ENCODE measurements at places on chromosomes 1 and 21.

DNA sequence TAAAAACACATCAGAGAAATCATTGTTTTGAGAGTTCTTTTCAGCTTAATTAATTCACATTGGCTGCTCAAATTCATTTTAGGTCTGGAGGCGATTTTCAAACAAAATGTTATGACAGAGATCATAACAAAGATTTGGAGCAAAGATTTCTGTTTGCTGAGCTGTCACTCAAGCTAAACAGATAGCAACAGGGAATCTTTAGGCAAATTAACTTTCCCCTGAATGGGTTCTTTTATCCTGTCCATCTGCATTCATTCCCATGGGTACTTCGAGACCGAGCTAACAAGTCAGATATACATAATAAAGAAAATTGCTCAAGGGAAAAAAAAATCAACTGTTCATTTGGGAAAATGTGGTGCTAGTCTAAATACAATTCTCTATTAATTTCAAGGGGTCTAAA, 30.2 kb upstream of the CA6 start:
- DNase-seq = no peak

- DNase-seq = no peak
These were observed 92.2 kb downstream of the DYRK1A start for GRCh38 chr21:37458669-37459276.

- no peak for DNase-seq
These were observed 45.2 kb upstream of the ACTL8 start for GRCh38 chr1:17709981-17710380.

- no peak for DNase-seq
These were observed 48.9 kb upstream of the LPGAT1 start for GRCh38 chr1:211879475-211879874.

DNA sequence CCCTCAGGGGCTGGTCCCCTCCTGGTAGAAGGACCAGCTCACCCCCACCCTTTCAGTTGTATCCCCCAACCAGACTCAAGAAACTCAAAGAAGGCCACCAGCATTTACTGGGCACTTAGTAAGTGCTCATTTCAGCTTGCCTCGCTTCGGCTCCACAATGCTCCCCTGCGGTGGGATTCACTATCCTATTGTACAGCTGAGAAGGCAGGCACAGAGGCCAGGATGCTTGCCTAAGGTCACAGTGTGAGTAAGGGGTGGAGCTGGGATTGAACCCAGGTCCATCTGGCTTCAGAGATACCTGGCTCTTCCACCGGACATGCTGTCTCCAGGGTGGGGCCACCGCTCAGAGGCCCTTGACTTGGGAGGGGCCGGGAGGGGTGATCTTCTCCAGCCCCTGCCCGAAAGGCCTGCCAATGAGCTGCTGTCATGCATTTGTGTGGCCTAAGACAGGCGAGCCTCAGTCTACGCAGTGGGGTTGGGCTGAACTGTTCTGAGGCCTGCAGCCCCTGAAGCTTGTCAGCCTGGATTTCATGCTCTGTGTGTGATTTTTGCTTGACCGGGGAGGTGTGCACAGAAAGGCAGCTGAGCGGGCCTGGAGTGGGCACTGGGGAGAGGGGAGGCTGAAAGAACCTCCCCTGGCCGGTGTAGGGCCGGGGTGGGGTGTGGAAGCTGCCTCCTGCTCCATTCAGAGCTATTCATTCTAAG, 48.1 kb downstream of the DMRTB1 start:
- no peak for DNase-seq

DNA sequence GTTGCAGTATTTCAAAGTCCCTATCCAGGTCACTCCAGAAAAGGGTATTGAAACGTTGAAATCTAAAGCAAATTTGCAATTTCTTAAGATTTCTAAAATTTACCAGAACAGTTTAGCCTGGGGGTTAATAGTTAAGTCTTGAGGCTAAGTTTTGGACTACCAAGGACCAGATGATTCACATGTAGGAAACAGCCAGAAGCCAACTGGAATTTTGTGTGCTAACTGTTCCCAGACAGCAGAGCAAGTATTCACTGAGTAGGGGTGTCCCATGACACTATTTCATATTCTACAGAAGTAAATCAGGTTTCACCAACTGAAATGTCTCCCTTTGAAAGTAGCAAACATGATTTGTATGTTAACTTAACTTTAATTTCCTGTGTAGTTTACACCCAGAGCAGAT, 11.5 kb upstream of the C1orf105 start:
- DNase-seq = no peak

GRCh38 chr1:44135886-44136285, 5.5 kb downstream of the KLF18 start:
- DNase-seq = no peak

GRCh38 chr1:22875241-22875640, 97.4 kb downstream of the LACTBL1 start:
- no peak for DNase-seq

- no peak for DNase-seq
These were observed 116.8 kb downstream of the HHAT start for GRCh38 chr1:210445485-210445884.

GRCh38 chr1:24735509-24736375, 9.5 kb upstream of the CLIC4 start:
- DNase-seq = peak; percentile 65

- peak; percentile 15 for DNase-seq
These were observed 29.5 kb upstream of the DMRTA2 start for GRCh38 chr1:50452700-50453099.

DNA sequence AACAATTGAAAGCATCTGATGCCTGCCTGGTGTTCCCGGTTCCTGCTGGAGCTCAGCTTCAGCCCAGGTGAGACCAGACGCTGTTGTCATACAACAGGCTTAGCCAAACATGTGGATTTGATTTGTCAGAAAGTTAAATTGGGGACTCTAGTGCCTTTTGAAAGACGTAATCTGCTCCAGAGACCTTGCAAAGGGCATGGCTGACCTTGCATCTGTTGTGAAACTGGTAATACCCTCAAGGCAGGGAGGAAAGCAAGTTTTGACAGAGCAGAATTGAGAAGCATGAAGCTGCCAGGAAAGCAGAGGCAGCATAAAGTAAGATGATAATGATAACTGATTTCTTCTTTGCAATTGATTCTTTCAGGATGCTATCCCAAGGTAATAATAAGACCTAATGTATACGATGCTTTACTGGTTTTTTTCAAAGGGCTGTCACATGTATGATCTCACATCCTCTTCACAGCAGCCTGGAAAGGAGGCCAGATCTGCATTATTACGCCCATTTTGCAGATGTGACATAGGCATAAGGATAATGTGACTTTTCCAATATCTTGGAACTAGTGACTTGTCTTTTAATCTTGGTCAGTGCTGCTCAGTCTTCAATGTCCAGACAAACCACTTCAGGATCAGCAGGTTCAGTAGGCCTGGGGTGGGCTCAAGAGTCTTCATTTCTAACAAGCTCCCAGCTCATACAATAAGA, 24.7 kb upstream of the CNN3 start:
- DNase-seq = no peak

GRCh38 chr1:194280463-194280862, 1094.0 kb upstream of the B3GALT2 start:
- no peak for DNase-seq

DNA sequence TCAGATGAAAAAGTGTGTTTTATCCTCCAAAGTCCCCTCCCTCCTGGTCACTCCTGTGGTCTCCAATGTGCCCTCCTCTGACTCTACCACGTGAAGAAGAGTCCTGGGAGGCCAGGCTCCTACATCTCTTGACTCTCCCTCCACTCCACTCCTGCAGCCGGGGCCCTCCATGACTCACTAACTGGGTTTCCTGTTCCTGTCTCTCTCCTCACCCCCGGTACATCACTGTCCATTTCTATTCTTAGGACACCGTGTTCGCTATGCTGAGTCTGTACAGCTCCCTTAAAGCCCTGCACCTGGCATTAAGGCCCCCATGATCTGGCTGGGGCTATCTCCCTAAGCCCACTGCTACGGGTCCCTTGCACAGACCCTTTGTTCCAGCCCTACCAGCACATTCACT, 93.4 kb downstream of the BCAR3 start:
- no peak for DNase-seq

DNA sequence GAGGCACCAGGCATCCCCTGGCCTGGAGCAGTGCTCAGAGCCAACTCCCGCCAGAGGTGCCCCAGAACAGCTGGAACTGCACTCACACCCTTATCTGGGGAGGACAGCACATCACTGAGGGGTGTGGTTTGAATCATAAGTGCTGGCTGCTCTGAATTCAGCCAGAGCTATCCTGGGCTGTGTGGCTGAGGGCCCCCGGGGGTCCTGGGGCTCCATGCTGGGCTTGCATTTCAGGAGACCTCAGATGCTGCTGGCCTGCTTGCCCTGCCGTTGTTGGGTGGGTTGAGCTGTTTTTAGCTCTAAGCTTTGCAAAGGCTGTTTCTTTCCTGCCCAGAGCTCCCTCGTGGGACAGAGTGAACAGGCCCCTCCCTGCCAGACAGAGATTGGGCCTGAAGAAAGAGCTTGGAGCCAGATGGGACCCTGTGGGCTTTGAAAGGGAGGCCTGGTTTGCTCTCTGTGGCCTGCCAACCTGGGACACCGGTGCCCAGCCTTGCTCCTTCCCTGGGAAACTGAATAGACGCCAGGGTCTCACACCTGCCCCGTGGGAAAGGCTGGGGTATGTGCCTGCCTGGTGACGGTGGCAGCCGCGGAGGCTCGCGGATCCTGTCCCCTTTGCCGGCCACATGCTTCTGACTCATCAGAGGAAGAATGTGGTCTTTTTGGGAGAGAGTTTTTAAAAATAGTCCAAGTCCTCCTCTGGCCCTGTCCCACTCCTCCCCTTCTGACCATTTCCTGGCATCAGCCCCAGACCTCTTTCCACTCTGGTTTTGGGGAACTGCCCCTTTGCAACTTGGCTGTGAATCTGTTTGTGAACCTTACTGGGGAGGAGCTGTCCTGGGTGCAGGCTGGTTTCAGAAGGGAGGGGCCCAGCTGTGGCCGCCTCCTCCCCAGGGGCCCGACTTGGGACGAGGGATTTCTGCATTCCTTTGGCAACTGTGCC, 30.0 kb downstream of the ARHGEF10L start:
- no peak for DNase-seq

GRCh38 chr21:15562748-15563147, 167.0 kb upstream of the USP25 start:
- no peak for DNase-seq

- DNase-seq = no peak
These were observed 28.7 kb downstream of the RCSD1 start for GRCh38 chr1:167658574-167659328.

DNA sequence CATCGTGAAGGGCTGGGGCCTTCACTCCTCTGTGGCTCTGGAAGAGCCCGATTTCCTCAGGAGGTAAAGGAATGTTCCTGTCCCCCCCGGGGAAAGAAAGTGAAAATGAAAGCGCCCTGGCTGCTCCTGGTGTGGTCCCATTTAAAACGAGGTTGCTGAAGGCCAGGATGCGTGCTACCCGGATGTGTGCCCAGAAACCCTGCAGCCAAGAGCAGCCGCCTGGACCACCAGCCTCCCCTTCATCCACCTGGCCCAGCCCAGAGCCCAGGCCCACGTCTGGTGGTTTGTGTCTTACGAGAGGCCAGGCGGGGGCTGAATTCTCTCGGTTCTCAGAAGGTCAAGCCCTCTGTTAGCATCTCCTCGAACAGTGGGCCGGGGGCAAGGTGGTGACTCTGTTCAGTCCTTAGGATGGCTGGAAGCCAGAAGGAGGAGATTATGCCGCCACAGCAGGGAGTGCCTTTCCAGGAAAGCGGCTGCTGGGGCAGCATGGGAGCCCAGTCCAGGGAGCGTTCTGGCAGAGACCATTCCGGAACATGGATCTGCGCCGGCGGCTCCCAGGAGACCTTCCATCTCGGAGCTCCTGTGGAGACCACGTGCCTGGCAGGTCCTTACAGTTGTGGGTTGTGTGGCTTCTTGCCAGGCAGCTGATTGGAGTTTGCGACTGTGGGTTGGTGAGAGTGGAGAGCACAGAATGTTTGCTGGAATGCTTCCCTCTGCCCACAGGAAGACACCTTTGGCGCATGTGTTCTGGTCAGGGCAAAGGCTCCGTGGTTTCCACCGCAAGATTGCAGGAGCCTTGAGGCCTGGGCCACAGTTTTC, 1.4 kb downstream of the GUK1 start:
- DNase-seq = no peak
